ENCODE measurements at places on chromosomes 12 and 14.

DNA sequence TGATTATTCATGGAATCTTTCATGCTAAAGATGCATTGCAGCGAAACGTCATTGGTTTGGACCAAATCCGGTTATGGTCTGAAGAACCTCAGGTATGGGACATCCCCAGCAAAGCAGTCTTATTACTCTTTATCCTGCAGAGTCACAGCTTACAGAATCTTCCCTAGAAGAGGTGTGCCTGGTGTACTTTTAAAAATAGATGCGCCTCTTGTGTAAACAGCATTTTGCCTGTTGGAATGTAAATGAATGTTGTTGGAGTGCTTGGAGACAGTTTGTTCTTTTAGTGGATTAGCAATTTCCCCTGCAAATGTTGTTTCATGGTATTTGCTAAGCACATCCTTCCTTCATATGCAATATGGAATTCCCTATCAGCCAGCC is 242.5 kb downstream of the ZFP36L1 start:
- no peak for DNase-seq

- DNase-seq, result no peak
These were observed 3.1 kb downstream of the SLC25A29 start for GRCh38 chr14:100303179-100303578.

- DNase-seq, result no peak
These were observed 86.6 kb downstream of the KDM2B start for GRCh38 chr12:121494093-121494787.

- DNase-seq, result no peak
These were observed 17.6 kb upstream of the RASSF8 start for GRCh38 chr12:25940886-25941285.

DNA sequence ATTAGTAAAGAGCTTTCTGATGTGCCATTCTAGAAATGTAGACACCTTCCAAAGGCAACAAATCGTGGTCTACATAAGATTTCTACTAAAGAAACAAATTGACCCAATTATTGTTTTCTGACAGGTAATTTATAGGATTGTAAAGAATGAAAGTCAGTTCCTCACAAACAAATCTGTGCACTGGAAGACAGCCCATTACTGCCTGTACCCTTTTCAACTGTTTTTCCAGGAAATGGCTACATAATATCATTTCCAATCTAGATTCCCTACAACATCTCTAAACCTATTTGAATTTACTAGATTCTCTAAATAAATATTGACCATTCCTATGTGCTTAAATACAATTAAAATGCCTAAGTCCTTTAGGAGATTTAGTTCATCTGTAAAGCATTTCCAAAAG is 939.1 kb downstream of the FSCB start:
- DNase-seq, result no peak

- DNase-seq, result peak; percentile 92
These were observed 2.2 kb downstream of the OASL start for GRCh38 chr12:121036810-121037326.

- no peak for DNase-seq
These were observed 190.8 kb upstream of the TMEM132C start for GRCh38 chr12:128076188-128076587.

GRCh38 chr14:95021588-95021987 is 135.7 kb downstream of the DICER1 start:
- no peak for DNase-seq

DNA sequence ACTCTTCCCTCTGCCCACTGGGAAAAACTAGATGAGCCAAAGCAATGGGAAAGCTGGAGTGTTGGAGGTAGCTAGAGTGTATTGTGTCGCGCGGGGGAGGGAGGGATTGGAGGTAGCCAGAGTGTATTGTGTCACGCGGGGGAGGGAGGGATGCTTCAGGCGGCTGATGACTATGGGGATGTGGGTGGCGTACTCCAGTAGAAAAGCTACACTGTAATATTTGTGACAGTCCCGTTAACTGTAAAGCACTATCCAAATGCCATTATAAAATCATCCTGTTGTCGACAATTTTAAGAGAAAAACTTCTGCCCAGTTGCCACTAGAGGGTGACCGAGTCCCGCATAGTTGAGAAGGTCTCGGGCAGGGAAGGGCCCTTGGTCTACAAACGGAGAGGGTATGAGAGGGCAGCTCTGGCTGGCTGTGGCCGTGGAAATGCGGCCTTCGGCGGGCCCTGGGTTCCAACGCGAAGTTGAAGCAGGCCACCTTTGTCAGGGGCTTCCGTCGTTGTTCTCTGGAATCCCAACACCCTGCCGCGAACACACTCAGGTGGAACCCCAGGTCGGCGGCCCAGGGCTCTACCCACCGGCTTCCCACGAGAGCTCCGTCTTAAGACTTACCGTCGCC is 15.1 kb upstream of the PLEK2 start:
- DNase-seq, result peak; percentile 91

Measured in COLO829 (cell line).